SK-N-DZ (cell line): ENCODE measurements at places on chromosomes 2 and 18.

DNA sequence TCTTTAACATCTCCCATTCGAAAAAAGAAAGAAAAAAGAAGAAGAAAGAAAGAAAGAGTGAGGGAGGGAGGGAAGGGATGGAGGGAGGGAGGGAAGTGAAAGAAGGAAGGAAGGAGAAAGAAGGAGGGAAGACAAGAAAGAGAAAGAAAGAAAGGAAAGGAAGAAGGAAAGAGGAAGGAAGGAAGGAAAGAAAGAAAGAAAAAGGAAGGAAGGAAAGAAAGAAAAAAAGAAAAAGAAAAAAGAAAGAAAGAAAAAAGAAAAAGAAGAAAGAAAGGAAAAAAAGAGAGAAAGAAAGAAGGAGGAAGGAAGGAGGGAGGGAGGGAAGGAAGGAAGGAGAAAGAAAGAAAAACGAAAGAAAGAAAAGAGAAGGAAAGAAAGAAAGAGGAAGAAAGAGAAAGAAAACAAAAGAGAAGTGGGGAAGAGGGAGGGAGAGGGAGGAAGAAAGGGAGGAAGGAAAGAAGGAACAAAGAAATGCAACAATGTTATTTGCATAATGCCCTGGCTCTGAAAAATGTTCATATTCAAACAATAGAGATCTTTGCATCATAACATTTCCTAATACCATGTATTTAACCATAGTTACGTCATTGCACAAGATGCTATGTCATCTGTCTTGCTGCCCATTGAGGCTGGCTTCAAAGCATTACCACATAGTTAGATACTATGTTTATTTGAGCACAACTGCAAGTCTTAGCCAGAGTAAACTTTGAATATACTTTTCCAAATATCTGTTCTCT is 550.6 kb downstream of the DSC3 start:
- DNase-seq: no peak

DNA sequence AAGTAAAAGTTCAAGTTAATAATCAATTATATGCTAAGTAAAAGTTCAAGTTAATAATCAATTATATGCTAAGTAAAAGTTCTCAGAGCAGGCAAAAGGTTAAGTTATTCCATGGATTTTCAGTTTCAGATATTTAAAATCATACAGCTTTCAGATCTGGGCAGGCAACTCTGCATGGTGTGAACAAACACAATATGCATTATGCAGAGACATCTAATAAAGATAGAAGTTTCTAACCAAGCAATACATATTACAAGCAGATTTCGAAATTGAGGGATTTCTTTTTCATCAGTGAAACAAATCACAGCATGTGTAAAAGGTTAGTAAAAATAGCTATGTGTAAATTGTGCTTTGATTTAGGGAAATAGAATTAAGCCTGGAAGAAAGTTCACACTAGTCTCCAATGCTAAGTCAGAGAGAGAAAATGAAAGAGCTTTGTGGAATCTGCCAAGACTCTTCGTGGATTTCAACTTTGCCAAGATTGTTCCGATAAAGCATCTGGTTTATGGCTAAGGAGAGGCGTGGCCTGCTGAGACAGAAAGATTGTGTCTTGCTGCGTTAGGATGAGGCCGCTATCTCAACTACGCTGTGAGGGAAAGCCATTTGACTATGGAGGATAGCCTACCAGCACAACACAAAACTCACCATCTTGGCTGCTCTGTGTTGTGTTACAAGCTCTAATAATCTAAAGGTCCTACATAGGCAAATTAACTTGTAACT is 60.1 kb upstream of the SLC16A14 start:
- no peak for DNase-seq

DNA sequence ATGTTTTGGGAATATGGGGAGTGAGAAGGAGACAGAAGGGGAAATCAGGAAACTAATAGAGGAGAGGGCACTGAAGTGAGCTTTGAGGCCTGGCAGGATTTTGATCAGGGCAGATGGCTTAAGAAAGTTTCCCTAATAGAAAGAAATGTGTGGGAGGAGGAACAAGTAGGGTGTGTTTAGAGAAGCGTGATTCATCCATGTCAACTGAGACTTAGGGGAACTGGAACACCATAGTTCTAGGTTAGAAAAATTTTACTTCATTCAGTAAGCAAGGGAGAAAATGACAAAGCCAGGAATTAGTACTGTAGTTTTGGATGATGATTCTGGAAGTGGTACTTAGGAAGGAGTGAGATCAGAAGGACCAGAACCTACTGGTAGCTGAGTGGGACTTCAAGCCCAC is 296.0 kb downstream of the PLCL1 start:
- DNase-seq: no peak

DNA sequence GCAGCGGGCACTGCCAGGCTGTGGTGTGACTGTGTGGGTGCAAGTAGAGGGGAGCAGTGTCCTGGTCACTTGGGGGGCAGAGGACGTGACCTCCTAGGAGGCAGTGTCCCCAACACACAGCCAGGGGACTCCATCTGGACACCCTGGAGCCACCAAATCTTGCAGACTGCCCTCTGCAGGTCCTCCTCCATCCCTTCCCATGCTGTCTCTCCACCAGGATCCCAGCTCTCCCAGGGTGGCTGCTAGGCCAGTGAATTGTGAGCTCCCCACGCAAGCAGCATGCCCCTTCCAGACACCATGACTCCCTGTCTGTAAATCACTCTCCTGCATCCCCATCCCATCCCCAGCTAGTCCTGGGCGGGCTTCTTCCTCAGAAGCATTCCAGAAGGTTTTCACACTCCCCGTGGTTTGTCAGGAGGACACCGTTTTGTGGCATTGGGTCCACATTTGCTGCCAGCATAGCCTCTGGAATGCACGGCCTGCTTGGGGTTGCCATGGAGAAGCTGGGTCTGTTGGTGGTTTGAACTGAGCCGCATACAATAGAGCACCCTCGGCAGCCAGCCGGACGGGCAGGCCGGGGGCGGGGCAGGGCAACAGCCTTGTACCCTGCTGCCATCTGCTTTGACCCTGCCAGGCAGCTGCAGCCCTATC is 210.7 kb downstream of the KLHL29 start:
- no peak for DNase-seq

GRCh38 chr18:7626175-7626921 is 59.2 kb downstream of the PTPRM start:
- DNase-seq: no peak

DNA sequence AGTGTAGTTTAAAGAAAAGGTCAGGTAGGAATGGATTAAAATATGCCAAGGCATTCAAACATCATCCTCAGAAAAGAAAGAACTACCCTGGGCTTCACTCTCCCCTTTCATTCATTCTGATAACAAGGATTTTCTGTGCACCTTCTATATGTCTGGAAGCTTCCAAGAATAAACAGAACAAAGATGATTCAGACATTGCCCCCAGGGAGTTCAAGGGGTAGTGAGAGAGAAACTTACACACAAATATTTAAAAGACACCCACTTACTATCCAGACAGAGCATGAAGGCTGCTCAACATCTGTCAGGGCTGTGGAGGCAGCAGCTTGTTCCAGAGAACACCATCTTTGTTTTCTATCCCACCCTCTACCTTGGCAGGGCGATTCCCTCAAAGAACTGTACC is 140.5 kb downstream of the ALK start:
- DNase-seq: no peak

DNA sequence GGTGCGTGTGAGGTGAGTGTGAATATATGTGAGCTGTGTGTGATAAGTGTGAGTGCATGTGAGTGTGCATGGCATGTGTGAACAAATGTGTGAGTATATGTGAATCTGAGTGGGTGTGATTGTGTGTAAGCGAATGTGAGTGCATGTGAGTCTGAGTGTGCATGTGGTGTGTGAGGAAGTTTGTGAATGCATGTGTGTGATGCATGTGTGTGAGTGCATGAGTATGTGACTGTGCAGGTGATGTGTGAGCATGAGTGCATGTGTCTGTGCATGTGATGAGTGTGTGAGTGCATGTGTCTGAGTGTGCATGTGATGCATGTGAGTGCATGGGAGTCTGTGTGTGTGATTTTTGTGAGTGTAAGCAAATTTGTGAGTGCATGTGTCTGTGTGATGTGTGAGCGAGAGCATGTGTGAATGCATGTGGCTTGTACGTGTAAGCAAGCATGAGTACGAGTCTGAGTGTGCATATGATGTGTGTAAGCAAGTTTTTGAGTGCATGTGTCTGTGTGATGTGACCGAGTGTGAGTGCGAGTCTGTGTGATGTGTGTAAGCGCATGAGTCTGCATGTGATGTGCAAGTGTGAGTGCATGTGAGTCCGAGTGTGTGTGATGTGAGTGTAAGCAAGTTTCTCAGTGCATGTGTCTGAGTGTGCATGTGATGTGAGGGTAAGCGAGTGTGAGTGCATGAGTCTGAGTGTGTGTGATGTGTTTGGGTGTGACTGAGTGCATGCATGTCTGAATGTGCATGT is 43.3 kb downstream of the COPS8 start:
- no peak for DNase-seq

DNA sequence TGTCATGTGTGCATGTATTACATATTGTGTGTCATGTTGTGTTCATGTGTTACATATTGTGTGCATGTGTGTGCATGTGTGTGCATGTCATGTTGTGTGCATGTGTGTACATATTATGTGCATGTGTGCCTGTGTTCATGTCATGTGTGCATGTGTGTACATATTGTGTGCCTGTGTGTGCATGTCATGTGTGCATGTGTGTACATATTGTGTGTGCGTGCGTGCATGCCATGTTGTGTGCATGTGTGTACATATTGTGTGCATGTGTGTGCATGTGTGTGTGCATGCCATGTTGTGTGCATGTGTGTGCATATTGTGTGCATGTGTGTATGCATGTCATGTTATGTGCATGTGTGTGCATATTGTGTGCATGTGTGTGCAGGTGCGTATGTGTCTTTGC is 267.1 kb downstream of the EIPR1 start:
- DNase-seq: no peak

DNA sequence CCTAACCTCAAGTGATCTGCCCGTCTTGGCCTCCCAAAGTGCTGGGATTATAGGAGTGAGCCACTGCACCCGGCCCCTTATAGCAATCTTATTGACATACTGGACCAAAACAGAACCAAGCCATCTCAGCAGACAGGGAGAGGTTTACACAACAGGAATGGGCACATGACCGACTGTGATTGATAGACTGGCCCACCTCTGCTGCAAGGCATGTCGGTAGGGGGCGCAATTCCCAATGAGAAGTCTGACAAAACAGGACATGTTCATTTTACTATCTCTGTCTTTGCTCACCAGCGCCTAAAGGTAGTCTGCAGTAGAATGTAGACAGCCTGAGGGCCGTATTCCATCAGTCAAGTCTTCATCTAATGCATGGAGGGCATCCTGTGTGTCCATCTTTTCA is 2.0 kb downstream of the LYPD6B start:
- DNase-seq: no peak

DNA sequence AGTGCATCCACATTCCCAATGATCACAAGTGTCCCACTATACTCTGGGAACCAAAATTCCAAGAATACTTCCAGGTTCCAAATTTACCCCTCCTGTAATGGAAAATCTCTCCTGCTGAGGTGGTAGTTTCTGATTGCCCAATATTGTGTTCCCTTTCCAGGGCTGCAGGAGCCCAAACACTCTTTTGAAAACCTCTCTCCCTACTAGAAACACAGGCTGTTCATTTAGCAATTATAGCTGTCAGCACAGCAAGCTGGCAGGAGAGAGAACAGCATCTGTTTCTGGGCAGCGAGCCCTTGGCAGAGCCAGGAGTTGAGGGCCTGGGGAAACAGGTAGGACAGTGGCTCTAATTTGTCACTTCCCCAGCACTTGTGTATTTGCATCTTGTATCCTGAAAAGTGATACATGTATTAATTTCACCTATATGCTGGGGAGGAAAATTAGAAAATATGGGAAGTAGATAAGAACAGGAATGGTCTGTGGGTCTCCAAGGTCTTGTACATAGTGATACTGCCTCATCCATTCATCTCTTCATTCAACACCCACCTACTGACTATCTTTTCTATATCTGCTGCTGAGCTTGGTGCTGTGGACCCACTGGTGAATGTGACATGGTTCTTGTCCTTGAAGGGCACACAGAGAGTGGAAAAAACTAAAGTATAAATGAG is 16.9 kb upstream of the PAIP2B start:
- no peak for DNase-seq

GRCh38 chr2:65465124-65465523 is 32.7 kb upstream of the SPRED2 start:
- DNase-seq: no peak

GRCh38 chr2:63654959-63655358 is 66.2 kb downstream of the MDH1 start:
- no peak for DNase-seq

- no peak for DNase-seq
Observed at GRCh38 chr2:237568121-237568660, 1.8 kb downstream of the PRLH start.

DNA sequence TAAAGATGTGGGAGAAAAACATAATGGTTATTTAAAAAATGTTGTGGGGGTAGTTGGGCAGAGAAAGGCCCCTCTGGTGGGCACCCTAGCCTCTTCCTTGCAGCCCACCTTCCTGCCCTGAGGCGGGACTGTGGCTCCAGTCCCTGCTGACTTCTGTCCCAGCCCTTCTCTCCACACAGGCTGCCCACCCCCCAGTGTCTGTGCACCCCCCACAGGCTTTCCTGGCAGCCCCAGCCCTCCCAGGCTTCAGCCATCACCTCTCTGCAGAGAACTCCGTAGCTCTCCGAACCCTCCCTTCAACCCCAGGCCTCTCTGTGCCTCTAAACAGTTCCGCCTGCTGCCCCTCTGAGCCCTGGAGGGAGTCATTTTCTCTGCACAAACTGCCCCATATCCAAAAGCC is 75.4 kb downstream of the DYSF start:
- no peak for DNase-seq

DNA sequence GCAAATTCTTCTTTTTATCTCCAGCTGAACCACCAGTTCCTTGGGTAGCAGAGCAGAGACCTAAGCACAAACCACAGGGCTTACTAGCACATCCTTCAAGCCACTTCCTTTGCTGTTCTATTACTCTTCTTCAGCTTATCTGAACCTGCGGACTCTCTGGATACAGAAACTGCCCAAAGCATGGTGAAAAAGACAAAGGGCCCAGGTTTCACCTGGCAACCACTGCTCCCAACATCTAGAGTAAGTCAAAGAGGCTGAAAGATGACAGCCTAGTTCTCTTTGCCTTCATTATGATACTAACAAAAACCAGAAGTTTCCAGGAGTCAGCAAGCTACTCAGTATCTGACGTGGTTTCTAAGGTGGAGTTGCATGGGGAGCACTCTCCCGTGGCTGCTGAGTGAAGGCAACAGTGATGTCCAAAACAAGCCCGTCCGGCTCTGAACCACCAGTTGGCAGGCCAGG is 43.4 kb downstream of the KANSL3 start:
- DNase-seq: no peak

- no peak for DNase-seq
Observed at GRCh38 chr2:86468162-86469033, 27.2 kb downstream of the KDM3A start.

GRCh38 chr18:75198036-75198435 is 10.9 kb downstream of the PTGR3 start:
- DNase-seq: no peak
